ENCODE measurements at places on chromosomes 11 and 22. TPM values are rescaled to one million over a fixed set of nuclear protein-coding genes. Genes with fewer than 3 reads are reported as not detected.

CRYBB3 gene
- 325 TPM for total RNA-seq

NNMT gene
- total RNA-seq: 2.1 TPM

SOX10 gene
- total RNA-seq: 14.1 TPM

INS gene
- not detected for total RNA-seq

C22orf23 gene
- total RNA-seq: not detected

IFITM1 gene
- total RNA-seq: 20.2 TPM

DDT gene
- total RNA-seq: 44.5 TPM

MAP6 gene
- 57.5 TPM for total RNA-seq

TENM4 gene
- 73.8 TPM for total RNA-seq

CREB3L1 gene
- total RNA-seq: 35.6 TPM

CCDC157 gene
- total RNA-seq: 13.0 TPM

SLC16A8 gene
- total RNA-seq: 12.6 TPM

MRGPRX4 gene
- total RNA-seq: not detected

LARGE1 gene
- 45.8 TPM for total RNA-seq

HIPK3 gene
- total RNA-seq: 196 TPM

SCGB1D2 gene
- not detected for total RNA-seq

CASP1 gene
- 6.8 TPM for total RNA-seq

TEAD1 gene
- total RNA-seq: 121 TPM

CBLIF gene
- total RNA-seq: not detected

OR4A16 gene
- 4.2 TPM for total RNA-seq

TTC36 gene
- total RNA-seq: 2.5 TPM

RPS6KB2 gene
- 41.7 TPM for total RNA-seq

NXPE4 gene
- total RNA-seq: not detected

MMP10 gene
- total RNA-seq: 1.3 TPM

UBQLN3 gene
- total RNA-seq: 0.88 TPM

CYTH4 gene
- total RNA-seq: 9.8 TPM

Data from camera-type eye (tissue), 1 donor.